ENCODE measurements at places on chromosomes 4 and X.

- DNase-seq = no peak
These were observed 128.3 kb upstream of the EPHA5 start for GRCh38 chr4:65798498-65799127.

DNA sequence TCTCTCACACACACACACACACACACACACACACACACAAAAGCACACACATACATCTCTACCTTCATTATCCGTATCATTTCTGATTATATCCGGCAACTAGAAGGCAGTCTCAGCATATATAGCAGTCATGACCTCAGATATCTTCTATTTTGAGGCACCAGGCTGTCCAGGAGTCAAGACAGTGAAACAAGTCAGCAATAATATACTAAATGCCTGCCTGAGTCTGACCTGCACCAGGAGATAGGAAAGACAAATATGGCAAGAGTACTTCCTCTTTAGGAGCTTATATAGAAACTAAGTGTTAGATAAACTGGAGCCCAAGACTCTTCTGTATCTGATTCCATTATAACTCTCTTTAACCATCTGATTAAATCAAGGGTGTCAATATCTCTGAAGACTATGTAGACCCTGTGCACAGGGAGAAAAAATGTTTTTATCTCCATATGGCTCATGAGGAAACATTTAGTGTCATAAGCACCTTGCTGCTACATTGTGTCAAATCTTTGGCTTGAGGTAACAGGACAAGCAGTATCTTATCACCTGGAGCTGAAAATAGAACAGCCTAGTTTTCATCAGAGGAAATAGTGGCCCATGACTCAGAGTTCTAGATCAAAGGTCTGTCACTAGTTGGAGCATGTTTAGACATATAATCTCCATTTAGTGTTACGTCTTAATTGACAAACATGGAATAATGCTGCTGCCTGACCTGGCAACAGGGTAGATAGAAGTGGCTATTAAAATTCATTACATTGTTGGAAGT is 27.0 kb upstream of the FAM47B start:
- DNase-seq = no peak

- no peak for DNase-seq
These were observed 40.8 kb downstream of the STK26 start for GRCh38 chrX:132063862-132064261.

- no peak for DNase-seq
These were observed 212.5 kb downstream of the SPATA18 start for GRCh38 chr4:52263607-52264006.

GRCh38 chrX:153525451-153525850 is 8.0 kb downstream of the ATP2B3 start:
- no peak for DNase-seq

DNA sequence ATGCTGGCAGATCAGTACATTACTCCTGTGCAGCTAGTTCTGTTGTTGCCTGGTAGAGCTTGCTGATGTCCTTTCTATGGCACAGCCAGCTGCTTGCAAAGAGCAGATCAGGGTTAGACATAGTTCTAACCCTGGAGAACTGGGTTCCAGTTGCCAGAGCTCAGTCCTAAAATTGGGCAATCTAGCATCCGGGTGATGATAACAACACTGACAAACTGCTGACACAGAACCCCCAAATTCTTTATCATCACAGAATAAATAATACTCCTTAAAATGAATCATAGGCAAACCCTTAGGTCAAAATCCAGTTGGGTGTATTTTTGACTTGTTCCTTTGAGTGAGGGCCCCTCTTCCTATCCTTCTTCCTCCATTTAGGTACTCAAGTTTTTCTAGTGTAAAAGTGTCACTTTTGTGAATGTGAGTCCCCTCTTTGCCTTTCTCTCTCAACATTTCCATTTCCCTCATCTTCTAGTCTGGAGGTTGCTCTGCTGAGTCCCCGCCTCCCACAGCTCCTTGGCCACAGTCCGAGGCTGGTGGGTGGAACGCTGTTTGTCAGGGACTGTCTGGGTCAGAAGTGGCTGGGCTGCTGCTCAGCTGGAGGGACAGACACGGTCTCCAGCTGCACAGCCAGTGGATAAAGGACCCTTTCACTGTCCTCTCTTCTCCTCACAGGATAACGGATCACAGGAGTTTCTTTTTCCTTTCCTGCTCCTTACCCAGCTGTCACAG is 93.6 kb upstream of the RASGEF1B start:
- no peak for DNase-seq

- no peak for DNase-seq
These were observed 1.7 kb upstream of the IQSEC2 start for GRCh38 chrX:53283099-53283498.

GRCh38 chr4:13536607-13537006 is 7.7 kb downstream of the NKX3-2 start:
- no peak for DNase-seq

- DNase-seq = no peak
These were observed 96.5 kb downstream of the CHRDL1 start for GRCh38 chrX:110699109-110699508.

DNA sequence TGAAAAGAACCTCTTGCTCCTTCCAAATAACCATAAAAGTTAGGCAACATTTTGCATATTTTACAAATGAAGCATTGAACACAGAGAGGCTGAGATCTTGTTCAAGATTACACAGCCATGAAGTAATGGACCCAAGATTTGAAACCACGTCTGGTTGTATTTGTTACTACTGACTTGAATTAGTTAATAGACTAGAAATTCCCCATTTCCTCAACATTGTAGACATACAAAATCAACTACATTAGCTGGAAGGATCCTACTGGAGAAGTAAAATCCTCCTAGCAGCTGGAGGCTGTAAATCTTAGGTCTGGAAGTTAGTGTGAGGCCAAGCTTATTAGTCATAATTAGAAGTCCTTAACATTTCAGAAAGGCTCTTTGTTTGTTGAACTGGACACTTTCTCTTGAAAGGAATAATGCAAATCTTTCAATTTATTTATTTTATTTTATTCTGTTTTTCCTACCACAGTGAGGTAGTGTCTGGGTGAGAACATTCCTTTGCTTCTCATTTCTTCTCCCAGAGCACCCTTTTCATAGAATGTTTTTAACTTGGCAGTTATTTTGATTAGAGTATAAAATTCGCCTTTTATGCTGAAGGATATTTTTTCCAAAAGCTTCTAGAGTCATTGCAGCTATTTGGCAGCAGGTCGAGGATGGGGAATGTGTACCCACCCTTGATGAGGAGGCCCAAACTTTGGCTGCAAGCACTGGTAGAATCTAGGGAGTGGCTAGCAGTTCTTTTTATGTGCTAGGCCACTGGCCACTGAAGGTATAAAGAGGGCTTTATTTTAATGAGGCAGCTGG is 62.0 kb upstream of the CLNK start:
- no peak for DNase-seq

GRCh38 chr4:1246111-1246881 is 2.6 kb downstream of the CTBP1 start:
- no peak for DNase-seq

- peak; percentile 18 for DNase-seq
These were observed 7.0 kb downstream of the FHIP1A start for GRCh38 chr4:151415978-151416377.

GRCh38 chrX:21715337-21715736 is 42.6 kb downstream of the SMPX start:
- DNase-seq = no peak

- no peak for DNase-seq
These were observed 62.4 kb upstream of the UGT2B15 start for GRCh38 chr4:68732653-68733466.

- DNase-seq = peak; percentile 1
These were observed 17.8 kb downstream of the ZNF185 start for GRCh38 chrX:152915541-152916241.

DNA sequence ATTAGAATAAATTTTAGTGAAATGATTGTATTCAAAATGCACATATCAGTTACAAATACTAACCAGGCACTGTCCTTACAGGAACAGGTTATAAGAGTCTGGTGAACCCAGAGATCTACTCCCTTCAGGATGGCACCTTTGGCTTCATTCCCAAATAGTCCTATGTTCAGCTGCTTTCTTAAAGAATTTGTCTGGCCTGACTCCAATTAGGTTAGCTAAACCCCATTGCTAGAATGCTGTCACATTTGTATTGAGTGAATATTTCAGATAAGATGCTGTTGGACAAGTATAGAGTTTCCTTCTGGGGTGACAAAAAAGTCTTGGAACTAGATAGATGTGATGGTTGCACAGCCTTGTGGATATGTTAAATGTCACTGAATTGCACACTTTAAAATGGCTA is 69.4 kb downstream of the EFHC2 start:
- no peak for DNase-seq

DNA sequence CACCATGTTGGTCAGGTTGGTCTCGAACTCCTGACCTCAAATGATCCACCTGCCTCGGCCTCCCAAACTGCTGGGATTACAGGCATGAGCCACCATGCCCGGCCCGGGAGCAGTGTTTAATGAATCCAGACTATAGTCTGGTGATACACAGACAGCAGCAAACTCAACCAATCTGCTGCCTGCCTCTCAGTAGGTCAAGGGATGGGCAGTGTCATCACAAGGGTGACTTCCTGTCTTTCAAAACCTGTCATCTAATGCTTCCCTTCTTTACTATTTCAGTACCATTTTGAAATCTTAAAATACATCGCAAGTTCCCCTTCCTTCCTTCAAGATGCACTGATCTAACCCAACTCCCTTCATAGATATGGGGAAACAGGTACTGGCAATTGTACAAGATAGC is 8.4 kb downstream of the RPL39 start:
- DNase-seq = no peak

GRCh38 chrX:7132335-7133049 is 15.0 kb upstream of the STS start:
- peak; percentile 52 for DNase-seq

DNA sequence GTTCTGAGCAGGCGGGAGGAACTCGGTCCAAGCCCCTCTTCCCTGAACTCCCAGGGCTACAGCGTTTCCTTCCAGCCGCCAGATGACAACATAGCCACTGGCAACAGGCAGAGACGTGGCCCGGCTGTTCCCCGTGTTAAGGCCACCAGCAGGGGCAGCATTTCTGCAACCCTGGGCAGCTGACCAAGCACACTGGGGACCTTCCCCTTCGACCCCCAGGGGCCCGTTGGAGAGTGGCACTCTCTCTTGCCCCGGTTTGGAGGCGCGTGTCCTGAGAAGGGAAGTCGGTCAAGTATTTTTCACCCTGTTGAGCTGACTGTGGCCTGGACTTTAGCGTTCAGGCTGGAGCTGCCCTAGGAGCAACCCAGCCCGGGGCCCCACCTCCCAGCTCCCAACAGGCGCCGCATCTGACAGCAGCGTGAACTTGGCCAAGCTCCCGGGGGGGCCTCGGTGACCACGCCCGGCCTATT is 37.6 kb downstream of the ZBTB49 start:
- no peak for DNase-seq

GRCh38 chr4:148112231-148112982 is 329.8 kb downstream of the NR3C2 start:
- no peak for DNase-seq

- DNase-seq = no peak
These were observed 3.4 kb downstream of the MAGEB5 start for GRCh38 chrX:26219351-26219750.

DNA sequence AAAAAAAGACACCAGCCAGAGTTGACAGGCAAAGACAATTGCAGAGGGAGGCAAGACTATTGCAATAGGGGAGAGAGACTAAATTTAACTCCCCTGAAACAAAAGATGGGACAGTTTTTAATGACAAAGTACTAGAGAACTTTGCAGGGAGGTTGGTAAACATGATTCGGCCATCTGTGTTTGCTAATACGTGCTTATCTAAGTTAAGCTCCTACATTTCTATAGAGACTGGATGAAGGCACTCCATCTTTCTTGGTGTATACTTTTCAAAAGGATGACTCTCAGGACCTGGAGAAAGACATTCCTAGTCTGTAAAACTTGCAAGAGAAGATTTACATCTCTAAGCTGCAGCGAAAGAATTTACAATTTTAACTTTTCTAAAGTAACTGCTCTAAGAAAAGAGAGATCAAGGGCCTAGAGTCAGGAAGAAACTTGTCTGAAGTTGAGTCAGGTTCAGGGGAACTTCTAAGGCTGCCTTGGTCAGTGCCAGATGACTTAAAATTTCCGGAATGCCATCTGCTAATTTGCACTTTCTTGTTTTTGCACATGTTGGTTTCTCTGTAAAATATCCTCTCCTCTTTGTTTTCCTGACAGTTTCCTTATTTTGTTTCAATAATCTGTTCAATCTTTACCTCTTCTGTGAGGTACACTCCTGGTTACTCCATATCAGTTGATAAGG is 10.6 kb downstream of the ADAM29 start:
- no peak for DNase-seq

- no peak for DNase-seq
These were observed 171.8 kb upstream of the ANKRD50 start for GRCh38 chr4:124884316-124884715.

DNA sequence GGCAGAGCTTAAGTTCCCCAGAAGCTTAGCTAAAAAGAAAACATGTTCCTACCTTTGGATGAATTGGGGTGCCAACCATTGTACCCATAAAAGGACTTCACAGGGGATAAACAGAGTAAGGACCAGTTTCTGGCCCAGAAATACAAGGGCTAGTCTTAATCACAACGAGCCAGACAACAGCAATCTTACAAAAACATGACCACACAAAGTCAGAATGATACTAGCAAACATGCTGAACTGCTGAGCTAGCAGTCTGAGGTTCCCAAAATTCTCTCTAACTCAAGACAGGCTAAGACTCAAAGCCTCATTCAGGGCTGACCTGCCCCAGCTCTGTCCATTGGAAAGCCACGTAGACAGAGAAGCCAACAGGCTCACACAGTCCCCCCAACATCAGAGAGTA is 40.3 kb downstream of the ATP11C start:
- no peak for DNase-seq

DNA sequence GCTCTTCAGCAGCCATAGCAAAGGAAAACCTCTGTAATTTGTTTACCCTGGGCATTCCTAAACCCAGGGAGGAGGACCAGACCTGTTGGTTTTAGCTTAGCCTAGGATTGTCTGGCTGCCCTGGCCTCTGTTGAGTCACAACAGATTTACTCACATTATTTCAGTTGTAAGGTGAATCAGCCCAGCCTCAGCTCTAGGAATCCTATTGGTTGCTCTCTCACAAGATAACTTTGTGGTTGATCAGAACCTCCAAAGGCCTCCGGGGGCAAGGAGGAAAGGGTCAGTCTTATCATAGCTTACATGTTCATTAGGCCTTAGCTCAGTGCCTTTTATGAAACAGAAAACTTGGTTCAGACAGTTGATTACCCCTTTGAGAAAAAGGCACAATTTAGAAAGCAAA is 41.0 kb downstream of the PDK3 start:
- peak; percentile 2 for DNase-seq

GRCh38 chr4:173403051-173403450 is 4.1 kb upstream of the SCRG1 start:
- no peak for DNase-seq

DNA sequence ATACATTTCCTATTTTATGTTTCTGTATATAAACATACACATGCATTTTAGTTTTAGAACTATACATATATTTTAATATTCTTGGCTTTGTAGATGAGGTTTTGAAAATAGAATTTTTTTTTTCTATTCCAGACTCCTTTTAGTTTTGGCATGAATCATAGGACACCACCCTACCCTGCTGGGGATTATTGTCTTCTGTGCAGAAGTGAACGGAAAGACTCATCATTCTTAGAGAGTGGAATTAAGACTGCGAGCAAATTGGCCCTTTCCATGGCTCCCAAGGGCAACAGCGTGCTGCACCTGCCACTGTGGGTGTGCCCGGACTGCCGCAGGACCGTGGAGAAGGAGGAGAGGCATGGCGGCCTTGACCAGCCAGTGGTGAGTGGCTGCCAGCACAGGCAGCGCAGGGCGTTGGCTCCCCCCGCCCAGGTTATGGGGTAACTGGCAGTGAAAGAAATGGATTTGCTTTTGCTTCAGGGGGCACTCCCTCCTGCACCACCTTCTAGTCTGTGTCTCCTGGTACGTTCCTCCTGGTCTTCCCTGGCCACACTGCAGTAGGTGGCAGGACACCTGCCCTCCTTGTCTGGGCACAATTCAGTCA is 59.6 kb downstream of the FAM193A start:
- no peak for DNase-seq
